ENCODE measurements at places on chromosomes 3 and 15.

DNA sequence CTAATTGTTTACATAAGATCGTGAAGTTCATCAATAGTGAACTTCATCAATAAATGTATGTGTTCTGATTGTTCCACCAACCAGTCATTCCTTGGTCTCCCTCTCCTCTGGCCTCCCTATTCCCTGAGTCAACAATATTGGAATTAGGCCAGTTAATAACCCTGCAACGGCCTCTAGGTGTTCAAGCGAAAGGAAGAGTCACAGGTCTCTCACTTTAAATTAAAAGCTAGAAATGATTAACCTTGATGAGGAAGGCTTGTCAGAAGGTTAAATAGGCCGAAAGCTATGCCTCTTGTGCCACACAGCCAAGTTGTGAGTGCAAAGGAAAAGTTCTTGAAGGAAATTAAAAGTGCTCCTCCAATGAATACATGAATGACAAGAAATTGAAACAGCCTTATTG is 89.4 kb upstream of the ACKR4 start:
- no peaks in the 10 kb centered on the region for H3K27me3 ChIP-seq
- DNase-seq: no peak
- peaks cover 43% of the 10 kb centered on the region for H3K36me3 ChIP-seq
- H3K27ac ChIP-seq: no peak overlapping the region
- H3K4me3 ChIP-seq: no peak overlapping the region
- no peaks in the 10 kb centered on the region for H3K4me1 ChIP-seq

GRCh38 chr3:1823867-1824266 is 274.8 kb upstream of the CNTN4 start:
- no peaks in the 10 kb centered on the region for H3K4me1 ChIP-seq
- no peak overlapping the region for H3K27ac ChIP-seq
- H3K4me3 ChIP-seq: no peak overlapping the region
- no peaks in the 10 kb centered on the region for H3K36me3 ChIP-seq
- DNase-seq: no peak
- no peaks in the 10 kb centered on the region for H3K27me3 ChIP-seq

GRCh38 chr15:97804950-97805349 is 155.6 kb upstream of the ARRDC4 start:
- H3K36me3 ChIP-seq: no peaks in the 10 kb centered on the region
- H3K4me1 ChIP-seq: no peaks in the 10 kb centered on the region
- DNase-seq: no peak

GRCh38 chr3:186847437-186847836 is 4.9 kb downstream of the ADIPOQ start:
- peaks cover 25% of the 10 kb centered on the region for H3K27me3 ChIP-seq
- no peak overlapping the region for H3K4me3 ChIP-seq

- H3K36me3 ChIP-seq: no peaks in the 10 kb centered on the region
- H3K27ac ChIP-seq: peak overlapping the region; percentile 97
- peak overlapping the region; percentile 85 for H3K4me3 ChIP-seq
- no peak for DNase-seq
- H3K27me3 ChIP-seq: no peaks in the 10 kb centered on the region
Measured at GRCh38 chr3:169965562-169966427, 812 bp upstream of the SEC62 start.

DNA sequence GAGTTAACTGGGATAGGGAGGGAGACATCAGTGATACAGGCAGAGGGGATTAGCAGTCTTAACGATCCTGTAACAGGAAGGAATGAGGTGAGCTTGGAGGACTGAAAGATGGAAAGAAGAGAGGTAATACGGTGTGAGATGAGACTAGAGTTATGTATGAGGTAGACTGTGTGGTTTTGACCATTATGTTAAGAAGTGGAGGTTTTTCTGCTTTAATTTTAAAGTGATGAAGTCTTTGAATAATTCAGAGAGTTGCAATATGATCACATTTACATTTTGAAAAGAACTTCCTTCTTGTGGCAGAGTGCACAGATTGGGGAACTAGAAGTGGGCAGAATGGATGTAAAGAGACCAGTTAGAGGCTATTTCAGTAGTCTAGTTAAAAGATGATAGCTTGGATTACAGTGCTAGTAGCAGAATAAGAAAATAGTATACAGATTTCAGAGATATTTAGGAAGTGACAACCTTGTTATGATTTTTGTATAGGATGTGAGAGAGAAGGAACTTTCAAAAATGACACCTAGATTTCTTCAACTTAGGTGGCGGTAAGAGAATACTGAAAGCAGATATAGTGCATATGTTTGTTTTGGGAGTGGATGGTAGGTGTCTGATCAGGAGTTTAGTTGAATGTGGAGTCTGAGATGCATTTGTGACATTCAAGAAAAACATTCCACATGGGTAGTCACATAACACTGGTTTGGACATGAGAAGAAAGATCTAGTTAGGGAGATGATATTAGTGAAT is 40.5 kb downstream of the STT3B start:
- no peaks in the 10 kb centered on the region for H3K36me3 ChIP-seq
- no peak overlapping the region for H3K27ac ChIP-seq
- H3K4me3 ChIP-seq: no peak overlapping the region

DNA sequence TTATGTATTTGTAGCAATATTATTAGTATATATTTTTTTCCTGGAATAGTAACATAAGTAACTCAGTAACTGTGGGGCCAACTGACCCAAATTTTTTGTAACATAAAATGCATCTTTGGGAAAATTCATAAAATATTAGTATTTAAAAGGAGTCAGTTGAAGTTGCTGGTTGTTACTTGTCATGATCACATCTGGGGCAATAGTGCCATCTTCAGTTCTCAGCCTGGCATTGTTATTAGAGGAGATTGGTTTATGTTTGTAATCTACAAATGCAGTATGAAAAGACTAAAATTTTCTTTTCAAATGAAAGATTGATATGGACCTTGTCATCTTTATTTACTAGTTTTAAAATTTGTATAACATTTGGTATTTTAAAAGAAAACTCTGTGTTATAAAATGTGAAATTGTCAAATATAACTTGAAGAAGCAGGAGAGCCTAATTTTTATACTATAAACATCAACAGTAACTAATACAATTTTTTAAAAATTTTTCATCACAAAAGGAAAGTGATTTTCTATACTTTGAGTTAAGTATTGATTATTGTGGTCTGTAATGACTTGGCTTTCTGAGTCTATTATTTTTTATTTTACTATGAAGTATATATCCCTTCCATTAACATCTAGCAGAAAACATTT is 38.8 kb upstream of the MLF1 start:
- peak; percentile 61 for DNase-seq
- no peak overlapping the region for H3K27ac ChIP-seq
- H3K36me3 ChIP-seq: no peaks in the 10 kb centered on the region
- H3K4me1 ChIP-seq: no peaks in the 10 kb centered on the region
- no peaks in the 10 kb centered on the region for H3K27me3 ChIP-seq
- no peak overlapping the region for H3K4me3 ChIP-seq

DNA sequence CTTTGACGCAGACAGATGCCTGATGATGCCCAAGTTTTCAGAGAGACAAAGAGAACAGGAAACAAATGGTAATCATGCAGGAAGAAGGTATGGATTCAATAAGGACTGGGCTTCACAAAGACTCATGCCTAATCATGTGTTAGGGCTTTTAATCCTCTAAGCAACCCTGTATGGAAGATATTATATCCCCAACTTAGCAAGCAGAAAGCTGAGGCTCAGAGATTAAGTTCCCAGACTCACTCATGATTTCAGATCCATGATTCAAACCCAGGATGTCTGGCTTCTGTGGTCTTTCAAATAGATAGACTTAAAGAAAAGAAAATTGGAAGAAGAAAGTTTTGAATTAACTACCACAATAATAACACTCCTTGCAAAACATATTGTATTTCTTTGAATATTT is 4.1 kb upstream of the CLASP2 start:
- DNase-seq: no peak
- H3K4me1 ChIP-seq: no peaks in the 10 kb centered on the region
- no peaks in the 10 kb centered on the region for H3K36me3 ChIP-seq
- no peak overlapping the region for H3K27ac ChIP-seq

DNA sequence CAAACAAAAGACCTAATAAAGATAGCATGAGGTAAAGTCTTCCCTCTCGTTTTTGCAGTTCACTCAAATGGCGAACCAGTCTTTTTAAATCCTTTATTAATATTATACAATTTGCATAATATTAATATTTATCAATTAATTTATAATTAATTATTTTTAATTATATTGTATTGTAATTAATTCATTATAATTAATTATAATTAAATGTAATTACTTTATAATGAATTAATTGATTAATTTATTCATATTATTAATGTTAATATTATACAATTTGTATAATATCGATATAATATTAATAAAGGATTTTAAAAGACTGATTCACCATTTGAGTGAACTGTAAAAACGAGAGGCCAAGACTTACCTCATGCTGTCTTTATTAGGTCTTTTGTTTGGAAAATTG is 1045.4 kb upstream of the CADM2 start:
- H3K27me3 ChIP-seq: no peaks in the 10 kb centered on the region
- H3K36me3 ChIP-seq: no peaks in the 10 kb centered on the region
- H3K27ac ChIP-seq: no peak overlapping the region
- H3K4me1 ChIP-seq: no peaks in the 10 kb centered on the region

Data from muscle of leg (tissue), 16 donors.